ENCODE measurements at places on chromosomes 5 and 9.

DNA sequence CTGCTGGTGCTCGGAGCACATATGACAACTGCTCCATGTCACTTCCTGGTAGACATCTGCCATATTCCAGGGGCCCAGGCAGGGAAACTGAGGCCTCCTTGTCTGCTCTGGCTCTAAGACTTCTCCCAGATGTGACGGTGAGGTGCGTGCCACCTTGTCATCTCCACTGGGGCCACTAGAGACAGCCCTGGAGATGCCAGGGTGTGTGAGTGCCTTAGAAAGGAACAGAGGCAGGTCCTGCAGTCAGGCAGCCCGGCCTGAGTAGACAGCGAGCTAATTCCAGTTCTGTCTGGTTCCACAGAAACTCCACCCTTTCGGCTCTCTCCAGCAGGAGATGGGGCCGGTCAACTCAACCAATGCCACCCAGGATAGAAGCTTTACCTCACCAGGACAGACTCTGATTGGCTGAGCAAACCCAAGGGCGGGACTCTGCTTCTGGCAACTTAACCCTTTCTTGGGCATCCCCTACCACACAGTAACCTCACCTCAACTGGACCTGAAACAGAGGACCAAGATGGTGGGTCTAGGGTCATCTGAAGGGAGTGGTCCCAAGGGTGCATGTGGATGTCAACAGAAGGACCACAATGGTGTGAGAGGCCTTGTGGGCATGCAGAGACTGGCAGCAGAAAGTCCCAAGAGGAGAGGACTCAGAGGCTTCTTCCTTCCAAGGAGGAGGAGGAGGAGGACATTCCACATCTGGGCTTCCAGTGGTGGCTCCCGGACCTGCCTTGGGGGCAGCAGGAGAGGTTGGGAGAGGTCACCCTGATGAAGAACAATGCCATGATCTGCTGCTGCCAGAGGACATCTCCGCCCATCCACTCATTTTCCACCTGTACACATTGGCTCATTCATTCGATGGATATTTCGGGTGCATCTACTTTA, 77.7 kb downstream of the RGS3 start:
- DNase-seq = peak; percentile 28

DNA sequence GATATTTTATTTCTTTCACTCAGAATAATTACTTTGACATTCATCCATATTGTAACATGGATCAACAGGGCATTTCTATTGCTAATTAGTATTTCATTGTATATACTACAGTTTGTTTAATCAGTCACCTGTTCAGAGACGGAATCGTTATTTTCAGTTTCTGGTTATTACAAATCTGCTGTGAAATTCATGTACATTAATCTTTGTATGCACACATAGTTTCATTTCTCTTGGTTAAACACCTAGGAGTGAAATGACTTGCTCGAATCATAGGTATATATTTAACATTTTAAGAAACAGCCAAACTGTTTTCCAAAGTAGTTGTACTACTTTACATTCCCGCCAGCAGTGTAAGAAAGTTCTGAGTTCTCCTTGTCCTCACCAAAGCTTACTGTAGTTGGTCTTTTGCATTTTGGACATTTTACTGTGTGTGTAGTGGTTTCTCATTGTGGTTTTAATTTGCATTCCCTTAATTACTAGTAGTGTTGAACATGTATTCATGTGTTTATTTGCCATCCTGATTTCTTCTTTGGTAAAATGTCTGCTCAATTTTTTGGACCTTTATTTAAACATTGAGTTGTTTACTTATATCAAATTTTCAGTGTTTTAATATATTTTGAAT, 198.2 kb downstream of the SAXO1 start:
- DNase-seq = no peak

- peak; percentile 36 for DNase-seq
These were observed 1.3 kb upstream of the ERBIN start for GRCh38 chr5:65925044-65925600.

DNA sequence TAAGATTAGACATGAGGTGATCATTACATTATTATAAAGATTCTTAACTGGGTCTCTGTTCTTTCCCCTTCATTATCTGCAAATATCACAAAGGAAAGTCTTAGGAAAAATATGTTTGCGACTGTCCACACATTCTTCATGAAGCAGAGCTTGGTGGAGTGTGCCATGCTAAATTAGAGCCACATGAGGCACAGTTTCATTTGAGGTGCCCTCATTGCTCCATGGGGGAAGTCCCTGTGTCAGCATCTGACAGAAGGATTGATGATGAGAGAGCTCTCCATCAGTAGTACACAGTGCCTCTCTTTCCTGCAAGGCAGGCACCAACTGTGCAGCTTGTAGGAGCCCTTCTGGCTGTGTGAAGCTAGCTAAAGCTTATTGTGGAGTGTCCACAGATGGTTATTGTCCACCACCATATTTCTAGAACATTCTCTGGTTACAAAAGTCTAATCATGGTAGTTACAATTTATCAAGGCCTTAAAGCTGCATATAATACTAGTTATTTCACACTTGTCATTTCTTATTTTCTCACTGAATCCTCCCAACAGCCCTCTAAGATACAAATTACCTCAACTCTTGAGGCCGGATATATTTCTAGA, 63.9 kb downstream of the C9orf152 start:
- no peak for DNase-seq

- no peak for DNase-seq
These were observed 20.3 kb downstream of the OSTF1 start for GRCh38 chr9:75108571-75108970.

DNA sequence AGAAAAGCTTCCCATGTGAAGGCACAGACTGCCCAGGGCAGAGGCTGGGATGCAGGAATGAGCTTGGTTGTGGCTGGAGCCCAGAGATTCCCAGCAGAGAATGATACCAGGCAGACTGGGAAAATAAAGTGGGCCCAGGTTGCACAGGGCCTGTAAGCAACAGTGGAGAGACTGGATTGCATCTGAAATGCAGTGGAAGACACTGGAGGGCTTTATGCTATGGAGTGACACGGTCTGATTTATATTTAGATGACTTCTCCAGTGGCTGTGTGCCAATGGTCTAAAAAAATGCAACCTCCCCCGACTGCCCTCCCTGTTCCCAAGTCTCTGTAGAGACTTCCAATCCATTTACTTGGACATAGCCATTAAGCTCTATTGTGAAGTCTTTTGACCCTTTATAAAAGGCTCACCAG, 951.1 kb upstream of the DMAC1 start:
- DNase-seq = no peak
